NCI-H2171 treated with DMSO at 0.1 percent for 48 hours (cell line): ENCODE measurements at places on chromosomes 5 and 9.

GRCh38 chr9:134841180-134841904 is 39.3 kb upstream of the FCN2 start:
- DNase-seq = no peak

- DNase-seq = no peak
Observed at GRCh38 chr9:131234799-131235479, 41.4 kb downstream of the FAM78A start.

DNA sequence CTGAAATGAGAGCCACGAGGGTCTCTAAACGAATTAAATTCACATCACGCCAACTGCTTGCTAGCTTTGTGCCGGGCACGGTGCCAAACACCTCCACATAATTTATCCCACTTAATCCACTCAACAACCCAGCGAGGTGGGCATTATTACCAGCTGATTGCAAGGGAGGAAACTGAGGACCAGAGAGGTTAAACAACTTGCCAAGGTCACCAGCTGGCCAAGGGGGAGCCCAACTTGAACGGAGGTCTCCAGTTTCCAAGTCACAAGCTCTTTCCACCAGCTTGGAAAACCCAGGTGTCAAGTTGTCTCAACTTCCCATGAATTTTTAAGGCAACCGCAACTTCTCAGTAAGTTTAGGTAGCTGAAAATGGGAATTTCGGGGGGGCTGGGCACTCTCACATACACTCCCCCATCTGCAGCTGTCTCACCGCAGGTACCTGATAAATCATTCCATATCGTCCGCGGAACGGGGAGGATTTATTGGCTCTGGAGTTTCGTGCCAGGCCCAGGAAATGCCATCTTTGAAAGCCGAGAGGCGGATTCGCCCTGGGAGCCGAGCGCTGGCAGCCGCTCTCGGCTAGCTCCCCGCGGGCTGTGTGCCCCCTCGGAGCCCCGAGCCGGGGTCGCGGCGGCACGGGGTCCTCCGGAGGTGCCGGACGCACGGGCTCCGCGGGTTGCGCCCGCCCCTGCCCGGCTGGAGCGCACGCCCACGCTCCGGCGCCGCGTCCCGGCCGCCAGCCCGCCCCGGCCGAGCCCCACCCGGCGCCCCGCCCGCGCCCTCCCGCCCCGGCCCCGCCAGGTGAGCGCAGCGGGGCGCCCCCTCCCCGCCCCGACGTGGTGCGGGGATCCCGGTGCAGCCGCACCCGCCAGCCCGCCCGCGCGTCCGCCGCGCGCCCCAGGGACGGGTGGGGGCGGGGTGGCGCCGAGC is 617 bp downstream of the PTPN3 start:
- DNase-seq = peak; percentile 69

DNA sequence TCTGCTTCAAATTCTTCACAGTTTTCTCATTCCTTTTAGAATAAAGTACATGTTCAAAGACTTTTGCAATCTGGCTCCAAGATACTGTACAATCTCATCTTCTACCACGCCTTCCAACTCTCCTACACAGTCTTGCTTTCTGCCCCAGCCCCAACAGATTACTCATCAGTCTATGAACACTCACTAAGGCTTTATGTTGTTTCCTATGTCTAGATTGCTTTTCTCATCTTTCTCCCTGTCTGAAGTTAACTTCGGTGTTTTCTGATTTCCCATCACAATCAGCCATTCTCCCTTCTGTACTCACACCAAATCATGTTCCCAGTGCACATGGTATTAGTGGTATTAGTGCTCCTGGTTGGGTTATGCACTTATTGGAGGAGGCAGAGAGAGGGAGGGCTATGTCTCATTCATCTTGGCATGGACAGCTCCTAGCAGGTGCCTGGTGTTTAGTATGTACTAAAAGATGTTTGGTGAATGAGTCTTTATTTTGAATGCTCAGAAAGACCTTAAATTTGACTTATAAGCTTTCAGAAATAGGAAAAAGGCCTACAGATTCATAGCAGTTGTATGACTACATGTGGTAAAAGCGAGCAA is 44.0 kb upstream of the ZNF608 start:
- no peak for DNase-seq

DNA sequence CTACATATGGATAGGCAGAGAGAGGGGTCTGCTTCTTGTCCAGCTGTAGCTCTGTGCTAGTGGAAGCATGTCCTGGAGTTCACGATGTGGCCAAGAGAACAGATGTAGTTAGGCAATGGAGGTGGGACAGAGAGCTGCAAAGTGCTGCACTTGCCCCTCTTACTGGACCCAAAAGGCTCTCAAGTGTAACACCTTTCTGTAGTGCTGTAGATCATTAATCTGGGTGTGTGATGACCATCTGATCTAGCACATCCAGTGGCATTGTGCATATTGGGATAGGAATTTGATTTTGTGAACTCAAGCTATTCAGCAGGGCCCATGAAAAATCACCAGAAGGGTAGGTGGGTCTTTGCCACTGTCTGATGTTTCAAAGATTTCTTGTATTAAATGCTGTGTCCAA is 151.4 kb downstream of the KDM4C start:
- DNase-seq = no peak

- DNase-seq = no peak
Observed at GRCh38 chr9:74293479-74293878, 203.7 kb upstream of the RORB start.

- DNase-seq = no peak
Observed at GRCh38 chr9:79408617-79409016, 163.1 kb upstream of the TLE4 start.

DNA sequence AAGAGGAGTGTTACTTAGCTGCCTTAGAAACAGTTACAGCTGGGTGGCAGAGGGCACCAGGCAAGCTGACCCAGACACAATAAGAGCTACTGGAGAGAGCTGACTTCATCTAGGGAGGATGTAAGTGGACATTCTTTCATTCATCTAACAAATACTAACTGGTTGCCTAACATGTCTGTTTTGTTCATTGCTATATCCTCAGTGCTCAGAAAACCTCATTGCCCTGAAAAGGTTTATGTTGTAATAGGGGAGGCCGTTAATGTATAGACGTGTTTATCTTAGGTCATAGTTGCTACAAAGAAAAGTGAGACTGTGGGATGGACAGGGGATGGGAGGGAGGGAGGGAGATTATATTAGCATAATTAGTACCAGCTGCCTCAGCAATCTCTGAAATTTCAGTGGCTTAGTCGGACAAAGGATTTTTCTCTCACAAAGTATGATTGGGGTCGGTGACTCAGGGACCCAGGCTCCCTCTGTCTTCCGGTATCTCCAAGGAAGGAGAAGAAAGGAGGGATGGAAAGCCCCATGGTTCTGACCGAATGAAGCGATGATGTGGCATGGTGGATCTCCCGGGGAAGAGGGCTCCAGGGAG is 2.6 kb upstream of the SNX18 start:
- DNase-seq = no peak

DNA sequence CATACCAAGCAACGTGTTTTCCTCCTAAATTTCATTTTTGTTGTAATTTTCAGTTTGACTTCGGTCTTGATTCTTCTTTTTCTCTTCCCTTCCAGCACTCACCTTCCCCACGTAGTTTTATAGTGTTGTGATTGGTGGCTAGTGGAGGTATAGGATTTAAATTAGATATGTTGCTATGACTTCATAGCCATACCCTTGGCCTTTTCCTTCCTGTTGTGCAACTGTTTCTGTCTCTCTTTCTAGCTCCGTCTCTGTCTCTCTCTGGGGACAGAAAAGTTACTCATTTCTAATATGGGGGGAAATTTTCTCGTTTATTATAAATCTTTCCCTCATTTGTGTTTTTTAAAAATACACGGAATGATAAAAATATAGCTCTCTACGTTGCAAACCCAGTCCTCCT is 20.6 kb upstream of the C5orf24 start:
- DNase-seq = no peak

DNA sequence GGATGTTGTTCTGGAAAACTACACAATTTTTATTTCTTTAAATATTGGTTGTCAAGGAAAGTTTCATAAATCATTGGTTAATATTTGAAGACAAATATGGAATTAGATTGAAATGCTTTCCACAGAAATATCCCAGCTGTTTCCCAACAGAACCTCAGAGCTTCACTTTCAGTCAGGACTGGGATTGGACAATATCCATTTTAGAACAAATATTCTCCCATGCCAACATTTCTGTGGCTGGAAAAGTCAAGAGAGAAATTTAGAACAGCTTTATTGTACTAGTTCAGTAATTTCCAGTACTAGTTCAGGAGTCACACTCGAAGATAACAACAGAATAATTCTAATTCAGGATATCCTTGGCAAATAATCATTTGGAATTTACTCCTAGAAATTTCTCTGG is 116.1 kb upstream of the TUT7 start:
- no peak for DNase-seq

GRCh38 chr5:139474890-139475791 is 4.3 kb downstream of the SMIM33 start:
- DNase-seq = peak; percentile 57

GRCh38 chr5:74026310-74026709 is 400.3 kb downstream of the ARHGEF28 start:
- DNase-seq = no peak

DNA sequence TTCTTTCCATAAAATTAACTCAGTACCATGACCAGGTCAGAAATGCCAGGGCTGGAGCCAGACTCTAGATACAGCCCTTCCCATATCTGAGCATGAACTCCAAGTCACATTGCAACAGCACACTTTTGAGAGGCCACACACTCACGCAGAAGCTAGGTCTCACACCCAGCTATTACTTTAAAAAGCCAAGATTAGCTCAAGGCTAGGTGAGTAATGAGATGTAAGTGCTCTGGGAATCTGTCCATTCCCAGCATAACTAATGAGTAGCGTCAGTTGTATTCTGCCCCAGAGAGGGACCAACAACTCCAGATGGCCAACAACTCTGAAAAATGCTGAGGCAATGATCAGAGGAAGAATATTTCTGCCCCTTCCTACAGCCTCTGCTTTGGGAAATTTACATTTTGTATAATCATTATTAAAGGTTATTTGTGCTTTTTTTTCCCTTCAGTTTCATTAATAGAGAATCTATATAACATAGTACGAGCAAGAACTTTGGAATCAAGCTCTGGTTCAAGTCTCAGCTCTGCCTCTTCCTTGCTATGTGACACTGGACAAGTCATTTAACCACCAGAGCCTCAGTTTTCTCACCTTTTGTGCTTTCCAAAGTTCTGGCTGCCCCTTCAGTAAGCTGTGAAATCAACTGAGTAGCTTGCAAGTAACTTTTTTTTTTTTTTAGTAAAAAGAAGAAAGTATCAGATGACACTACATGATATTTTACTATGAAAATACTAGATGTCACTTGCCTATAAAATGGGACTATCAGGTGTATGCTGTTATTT is 118.3 kb downstream of the NR6A1 start:
- no peak for DNase-seq

DNA sequence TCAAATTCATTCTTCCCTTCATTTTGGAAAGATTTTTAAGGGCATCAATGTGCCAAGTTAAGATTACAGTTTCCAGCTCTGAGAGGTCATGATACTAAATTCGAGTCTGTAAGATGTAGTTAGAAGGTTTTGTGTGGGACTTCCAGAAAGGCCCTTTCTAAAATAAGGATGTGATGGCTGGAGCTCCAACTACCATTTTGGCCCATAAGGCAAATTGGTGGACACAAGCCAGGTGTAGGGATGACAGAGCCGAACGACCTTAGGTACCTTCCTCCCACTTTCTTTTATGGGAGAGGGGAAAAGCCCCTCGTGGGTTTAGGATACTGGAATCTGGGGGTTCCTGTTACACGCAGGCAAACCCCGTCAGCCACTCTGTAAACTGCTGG is 54.3 kb upstream of the PTPDC1 start:
- no peak for DNase-seq

DNA sequence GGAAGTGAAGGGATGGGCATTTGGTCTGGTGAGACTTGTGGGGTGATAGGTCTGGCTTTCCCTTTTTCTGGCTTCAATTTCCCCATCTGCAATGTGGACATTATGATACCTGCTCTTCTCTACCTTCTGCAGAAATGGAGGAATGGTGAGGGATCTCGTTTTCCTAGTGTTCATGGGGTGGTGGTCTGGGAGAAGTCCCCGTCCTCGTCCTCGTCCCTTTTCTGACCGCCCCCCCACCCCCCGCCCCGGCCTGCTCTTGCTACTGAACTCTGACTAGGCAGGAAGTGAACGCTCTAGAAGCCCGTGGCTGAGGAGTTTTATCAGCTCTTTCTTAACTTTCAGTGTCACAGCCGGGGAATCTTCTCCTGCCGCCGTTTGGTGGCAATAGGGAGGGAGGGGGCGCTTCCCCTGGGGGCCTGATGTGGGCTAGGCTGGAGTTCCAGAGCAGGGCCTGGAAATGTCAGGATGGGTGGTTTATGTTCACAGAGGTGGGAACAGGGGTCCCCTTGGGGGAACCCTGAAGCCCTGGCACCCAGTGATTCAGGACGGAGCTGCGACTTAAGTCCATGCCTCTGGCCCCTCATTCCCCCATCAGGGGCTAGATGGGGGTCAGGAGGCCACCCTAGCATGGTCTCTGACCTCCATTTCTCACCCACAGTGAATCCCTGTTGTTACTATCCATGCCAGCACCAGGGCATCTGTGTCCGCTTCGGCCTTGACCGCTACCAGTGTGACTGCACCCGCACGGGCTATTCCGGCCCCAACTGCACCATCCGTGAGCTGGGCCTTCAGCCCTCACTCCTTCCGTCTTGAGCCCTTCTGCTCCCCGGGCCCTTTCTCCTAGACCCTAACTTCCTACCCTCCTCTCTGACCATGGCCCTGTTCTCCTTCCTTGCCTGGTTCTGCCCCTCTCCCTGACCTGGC is 6.7 kb downstream of the PTGS1 start:
- no peak for DNase-seq

- no peak for DNase-seq
Observed at GRCh38 chr5:83475391-83475863, 3.9 kb downstream of the VCAN start.

DNA sequence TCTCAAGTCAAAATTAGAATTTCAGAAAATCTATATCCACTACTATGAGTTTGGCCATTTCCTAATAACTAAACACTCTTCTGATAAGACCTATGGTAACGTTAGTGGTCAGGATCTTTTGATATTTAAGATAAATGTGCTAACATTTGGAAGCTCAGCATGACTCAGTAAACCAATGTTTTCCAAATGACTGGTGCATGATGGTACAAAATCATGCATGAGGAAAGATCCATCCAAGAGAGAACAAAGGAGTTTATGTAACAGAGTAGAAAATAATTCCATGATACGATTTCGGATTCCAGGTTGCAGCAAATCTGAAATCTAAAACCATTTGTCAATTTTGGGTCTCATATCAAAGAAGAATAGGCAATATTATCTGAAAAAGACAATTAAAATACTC is 279.2 kb downstream of the NSG2 start:
- DNase-seq = no peak

DNA sequence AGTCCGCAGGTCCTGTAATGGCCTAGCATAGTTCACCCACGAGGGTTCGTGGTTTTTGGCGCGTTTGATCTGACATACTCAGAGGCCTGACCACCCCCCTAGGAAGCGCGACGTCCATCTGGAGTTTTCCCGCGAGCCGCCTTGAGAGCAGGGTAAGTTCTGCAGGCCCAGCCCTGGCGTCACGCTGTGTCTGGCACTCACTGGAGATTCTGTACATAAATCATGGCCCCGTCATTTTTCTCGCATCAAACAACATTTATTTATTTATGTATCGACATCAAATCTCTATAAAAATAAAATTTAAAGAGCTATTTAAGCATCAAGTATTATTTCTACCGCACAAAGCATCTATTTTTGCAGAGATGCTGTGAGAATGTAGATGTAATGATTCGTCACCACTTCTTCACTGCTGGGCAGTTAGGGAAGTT is 437 bp upstream of the TRIM41 start:
- no peak for DNase-seq

GRCh38 chr5:73391441-73391881 is 57.1 kb downstream of the FOXD1 start:
- DNase-seq = no peak
